ENCODE measurements at places on chromosomes 3 and 15.

DNA sequence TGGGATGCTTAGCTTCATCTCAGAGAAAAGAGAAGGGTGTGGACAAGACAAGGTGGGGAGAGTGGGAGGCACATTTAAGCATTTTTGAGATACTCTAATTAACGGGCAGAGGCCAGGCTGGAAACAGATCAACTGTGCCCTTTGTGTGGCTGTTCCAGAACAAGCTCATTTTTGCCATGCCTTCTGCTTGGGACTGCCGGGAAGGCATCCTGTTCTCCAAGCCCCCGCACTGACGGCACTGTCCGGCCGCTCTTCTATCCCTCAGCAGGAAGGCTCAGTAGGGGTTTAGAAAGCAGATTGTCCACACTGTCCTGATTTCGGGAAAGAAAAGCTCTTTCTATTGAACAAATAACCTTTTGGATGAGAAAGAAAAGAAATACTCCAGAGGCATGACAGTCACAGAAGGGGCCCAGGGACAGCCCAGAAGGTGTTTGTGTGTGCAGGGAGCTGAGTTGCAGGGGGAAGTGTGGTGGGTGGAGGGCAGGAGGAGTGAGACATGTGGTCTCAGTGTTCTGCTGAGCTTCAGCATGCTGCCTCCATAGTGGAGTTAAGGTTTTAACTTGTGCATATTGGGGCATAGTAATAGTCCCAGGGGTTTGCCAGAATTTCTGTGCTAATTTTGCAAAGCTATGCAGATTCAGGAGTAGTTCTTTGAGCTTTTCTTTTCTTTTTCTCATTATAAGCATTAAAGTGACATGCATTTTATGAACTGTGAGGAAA, 27.3 kb downstream of the SV2B start:
- DNase-seq: no peak

GRCh38 chr15:40751745-40752144, 3.3 kb downstream of the RMDN3 start:
- no peak for DNase-seq

GRCh38 chr3:9198899-9199335, 50.5 kb downstream of the SRGAP3 start:
- no peak for DNase-seq

GRCh38 chr3:6204891-6205290, 656.0 kb upstream of the GRM7 start:
- no peak for DNase-seq

- DNase-seq: no peak
Measured at GRCh38 chr15:65532738-65533051, 2.4 kb downstream of the HACD3 start.

DNA sequence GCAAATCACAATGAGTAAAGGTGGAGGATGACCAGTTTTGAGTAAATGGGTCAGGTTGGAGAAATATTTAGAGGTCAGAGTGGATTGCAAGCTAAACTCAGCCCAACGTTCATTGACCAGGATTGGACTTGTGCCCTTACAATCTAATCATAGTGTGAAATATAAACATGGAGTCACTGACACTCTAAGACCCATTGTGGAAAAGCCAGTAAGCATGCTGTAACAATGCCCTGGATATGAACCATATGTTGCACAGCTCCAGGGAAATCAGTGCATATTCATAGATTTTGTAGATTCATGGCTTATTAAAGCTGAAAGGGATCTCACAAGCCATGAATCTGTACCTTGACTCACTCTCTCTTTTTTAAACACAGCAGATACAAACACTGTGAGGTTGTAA, 660.2 kb upstream of the LMCD1 start:
- DNase-seq: no peak

DNA sequence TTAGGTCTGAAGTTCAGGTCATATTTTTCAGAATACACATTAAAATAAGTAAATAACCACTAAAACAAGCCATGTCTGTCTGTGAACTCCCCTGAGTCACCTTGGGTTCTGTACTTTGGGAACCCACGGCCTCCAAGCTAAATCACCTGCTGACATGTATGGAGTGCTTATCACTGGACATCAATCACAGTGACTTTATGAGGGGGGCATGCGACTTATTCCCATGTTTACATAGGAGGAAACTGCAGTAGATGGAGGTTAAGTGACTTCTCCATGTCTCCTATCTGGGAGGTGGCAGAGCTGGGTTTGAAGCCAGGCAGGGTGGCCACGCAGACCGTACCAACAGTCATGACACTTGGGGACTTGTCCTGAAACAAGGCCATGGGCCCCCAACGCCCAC, 8.1 kb downstream of the ITIH4 start:
- no peak for DNase-seq

GRCh38 chr3:186724911-186725310, 7.8 kb downstream of the KNG1 start:
- no peak for DNase-seq
